ENCODE measurements at places on chromosomes 1 and 21.

DNA sequence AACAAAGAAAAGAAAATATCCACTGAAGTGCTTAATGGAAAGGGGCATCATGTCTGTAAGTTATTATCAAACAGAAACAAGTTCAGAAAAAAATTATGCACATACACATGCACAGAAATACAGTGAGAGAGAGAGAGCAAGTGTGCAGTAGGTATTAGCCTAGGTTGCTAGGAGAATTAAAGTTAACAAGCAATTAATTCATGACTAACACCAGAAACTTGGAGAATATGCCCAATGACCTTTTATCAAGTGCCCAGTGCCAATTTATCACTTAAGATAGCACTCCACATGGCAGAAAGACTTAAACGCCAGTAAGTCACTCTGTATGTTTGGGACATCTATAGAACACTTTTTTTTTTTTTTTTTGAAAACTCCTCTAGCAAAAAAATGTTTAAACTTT lies 56.2 kb upstream of the SLC16A1 start:
- ATAC-seq = no peak

- no peak for ATAC-seq
Observed at GRCh38 chr1:228988664-228989063, 253.4 kb downstream of the RHOU start.

GRCh38 chr21:43929217-43929971 lies 64.4 kb downstream of the AGPAT3 start:
- ATAC-seq = no peak

GRCh38 chr1:44834328-44834727 lies 8.7 kb downstream of the PTCH2 start:
- ATAC-seq = no peak

GRCh38 chr1:101928829-101929228 lies 67.9 kb downstream of the OLFM3 start:
- ATAC-seq = no peak

- ATAC-seq = no peak
Observed at GRCh38 chr1:56135864-56136147, 443.6 kb downstream of the PLPP3 start.

GRCh38 chr1:25933479-25934365 lies 27.5 kb upstream of the STMN1 start:
- ATAC-seq = no peak

Measured in activated T-helper 17 cell treated with anti-CD3 and anti-CD28 coated beads, Interleukin-2, amount 50 U/mL, for 72 hours (primary cell).